NCI-H524 treated with DMSO at 0.1 percent for 48 hours (cell line): ENCODE measurements at places on chromosomes 11 and 22.

DNA sequence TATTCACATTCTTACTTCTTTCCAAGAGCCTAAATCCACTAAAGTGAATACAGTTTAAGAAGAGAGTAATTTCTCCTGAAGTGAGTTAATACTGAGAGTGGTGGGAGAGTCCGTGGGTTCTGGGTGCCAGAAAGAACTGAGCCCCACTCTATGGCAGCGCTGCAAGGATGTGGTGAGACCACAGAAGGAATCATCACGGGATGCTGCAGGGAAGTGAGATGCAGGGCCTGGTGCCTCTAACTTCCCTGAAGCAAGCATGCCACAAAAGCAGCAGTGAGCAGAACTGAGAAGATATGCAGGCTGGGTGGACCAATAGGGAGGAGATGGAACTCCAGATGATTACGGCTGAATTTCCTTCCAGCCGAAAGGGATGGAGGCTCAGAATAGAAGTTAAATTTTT lies 5.0 kb upstream of the MMP12 start:
- DNase-seq = no peak

DNA sequence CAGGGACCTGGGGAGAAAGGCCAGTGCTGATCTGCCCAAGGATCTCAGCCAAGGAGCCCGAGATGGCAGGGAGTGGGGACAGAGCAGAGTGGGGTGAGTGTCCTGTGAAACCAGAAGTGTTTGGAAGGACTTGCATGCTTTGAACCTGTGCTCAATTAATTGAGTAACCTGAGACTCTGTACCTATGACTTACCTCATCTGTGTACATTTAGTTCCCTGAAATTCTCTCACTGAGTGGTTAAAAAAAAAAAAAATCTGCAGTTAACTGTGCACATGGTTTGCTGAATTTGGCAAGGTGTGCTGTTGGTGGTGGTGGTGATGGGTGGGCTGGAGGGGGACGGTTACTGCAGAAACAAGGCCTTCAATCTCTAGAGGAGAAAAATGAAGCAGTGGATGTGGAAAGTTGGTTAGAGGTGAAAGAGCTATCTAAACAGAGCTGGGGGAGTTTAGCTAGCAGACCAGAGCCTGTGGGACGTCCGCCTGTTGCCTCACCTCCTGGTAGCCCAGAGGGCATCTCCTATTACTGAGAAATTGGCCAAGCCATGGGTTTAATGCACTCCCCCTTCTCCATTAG lies 8.3 kb upstream of the SORL1-AS1 start:
- DNase-seq = no peak

- no peak for DNase-seq
Measured at GRCh38 chr11:102283116-102283485, 34.2 kb upstream of the BIRC3 start.

GRCh38 chr11:7904917-7905316 lies 26.2 kb downstream of the OR10A6 start:
- no peak for DNase-seq

GRCh38 chr11:90646706-90647105 lies 423.9 kb upstream of the CHORDC1 start:
- DNase-seq = no peak

DNA sequence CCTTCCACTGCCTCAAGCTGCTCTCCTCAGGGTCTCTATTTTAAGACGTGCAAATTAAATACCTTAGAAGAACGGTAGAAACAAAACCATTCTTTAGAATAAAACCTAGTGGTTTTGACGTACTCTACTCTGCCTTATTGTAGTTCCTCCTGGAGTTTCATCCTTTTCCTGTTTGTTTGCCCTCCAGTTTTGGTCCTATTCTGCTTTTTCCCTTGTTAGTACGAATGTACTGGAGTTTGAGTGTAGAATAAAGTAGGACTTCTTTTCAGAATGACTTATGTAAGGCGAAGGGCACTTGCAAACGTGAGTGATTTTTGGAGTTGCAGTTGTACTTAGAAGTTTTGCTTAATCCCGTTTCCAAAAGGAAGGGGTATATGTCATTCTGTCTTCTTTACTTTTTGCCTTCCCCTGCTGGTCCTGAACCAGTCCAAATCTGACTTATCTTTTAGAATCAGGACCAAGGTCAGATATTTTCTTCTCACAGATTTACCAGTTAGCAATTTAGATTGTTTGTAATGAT lies 1.4 kb downstream of the SIK2 start:
- no peak for DNase-seq

DNA sequence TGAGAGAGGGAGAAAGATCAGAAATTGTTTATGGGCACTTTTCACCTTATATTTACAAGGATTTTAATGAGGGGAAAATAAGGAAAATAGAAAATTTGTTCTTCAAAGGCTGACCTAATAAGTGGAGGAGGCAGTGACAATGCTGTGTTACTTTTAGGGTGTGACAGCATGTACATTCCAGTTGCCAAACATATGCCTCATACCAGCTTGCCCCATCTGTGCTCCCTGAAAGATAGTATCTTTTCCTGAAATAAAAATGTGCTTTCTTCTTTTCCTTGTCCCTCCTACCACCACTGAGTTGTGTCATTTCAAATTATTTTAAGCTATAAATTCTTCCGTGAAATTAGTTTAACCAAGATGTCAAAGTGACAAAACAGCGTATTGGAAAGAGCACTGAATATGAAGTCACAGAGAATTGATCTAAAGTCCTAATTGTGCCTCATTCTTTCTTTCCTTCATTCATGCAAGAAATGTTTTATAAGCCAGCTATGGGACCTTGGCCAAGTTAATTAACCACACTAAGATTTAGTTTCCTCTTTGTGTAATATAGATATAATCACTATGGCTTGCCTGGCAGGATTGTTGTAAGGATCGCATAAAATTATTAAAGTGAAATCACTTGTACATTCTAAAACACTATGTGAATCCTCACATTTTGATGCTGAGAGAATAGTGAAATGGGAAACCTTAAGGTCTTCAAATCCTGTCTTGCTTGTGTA lies 1307.5 kb upstream of the TENM4 start:
- no peak for DNase-seq

DNA sequence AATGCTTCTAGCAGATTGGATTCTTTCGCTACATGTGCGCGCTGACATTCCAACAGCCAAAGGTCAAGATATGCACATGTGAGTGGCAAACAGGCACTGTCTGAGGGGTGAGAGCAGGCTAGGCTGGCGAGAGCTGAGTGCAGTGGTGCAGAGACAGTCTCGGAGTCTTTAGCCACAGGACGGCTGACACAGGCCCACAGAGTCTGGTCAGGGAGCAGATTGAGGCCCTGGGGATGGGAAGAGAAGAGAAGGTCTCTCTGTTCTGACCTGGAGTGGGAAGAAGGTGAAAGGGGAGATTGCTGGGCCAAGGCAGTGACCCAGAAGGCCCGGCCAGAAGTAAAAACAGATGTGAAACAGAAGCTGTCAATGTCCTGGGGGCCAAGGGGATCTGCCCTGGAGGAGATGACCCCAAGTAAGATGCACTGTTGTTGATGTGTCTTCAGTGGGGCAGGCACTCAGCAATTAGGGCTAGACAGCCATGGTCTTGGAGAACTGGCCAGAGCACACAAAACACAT lies 197.8 kb downstream of the ETS1 start:
- DNase-seq = no peak

- DNase-seq = no peak
Measured at GRCh38 chr11:113315811-113316210, 1.4 kb downstream of the TTC12 start.

DNA sequence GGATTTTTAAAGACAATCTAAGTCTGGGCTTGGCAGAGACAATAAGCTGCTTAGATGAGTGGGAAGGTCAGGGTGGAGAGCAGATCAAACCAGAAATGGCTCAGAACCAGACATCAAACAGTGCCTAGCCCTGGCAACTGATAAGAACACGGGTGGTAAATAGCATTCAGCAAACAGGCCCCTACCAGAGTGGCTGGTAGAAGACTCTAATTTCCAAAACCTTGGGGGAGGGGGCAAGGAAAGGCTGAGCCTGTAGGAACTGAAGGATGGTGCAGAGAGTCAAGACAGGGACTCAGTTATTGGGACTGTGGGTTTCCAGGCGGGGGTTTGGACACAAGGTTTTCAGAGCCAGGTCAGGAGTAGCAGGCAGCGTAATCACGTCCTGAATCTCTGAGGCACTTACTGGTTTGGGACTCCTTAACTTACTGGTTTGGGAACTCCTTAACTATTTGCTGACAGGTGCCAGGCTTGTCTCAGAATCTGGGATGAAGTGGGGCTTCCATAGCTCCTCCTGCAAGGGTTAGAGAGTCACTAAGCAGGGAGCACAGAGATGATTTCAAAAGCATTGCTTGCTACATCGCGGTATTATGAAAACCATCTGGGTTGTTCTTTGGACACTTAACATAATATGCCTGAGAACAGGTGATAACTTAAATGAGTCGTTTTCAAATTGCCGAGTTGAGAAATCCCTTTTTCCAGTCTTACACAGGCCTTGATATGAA lies 5.7 kb upstream of the ABTB2 start:
- DNase-seq = no peak

- DNase-seq = no peak
Measured at GRCh38 chr11:8218840-8219239, 44.8 kb downstream of the LMO1 start.

DNA sequence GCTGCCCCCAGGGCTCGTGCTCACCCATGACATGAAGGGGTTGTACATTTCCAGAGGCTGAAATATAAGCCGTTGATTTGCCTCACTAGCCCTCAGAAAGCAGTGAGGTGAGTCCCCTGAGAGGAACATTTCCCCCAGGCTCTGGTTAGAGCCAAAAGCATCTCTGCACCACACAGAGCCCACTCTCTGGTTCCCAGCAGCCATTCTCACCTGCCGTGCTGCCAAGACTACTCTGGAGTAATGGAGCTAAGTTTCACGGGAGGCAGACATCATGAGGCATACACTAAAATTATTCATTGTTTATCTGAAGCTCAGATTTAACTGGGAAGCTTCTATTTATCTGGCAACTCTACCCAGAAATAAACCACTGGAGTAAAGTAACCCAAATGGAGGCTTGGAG lies 40.8 kb downstream of the CACNA1I start:
- no peak for DNase-seq

- no peak for DNase-seq
Measured at GRCh38 chr11:134532921-134533421, 120.9 kb upstream of the B3GAT1 start.

GRCh38 chr11:38481391-38481790 lies 1883.4 kb upstream of the RAG2 start:
- no peak for DNase-seq
